Activated T-helper 17 cell treated with anti-CD3 and anti-CD28 coated beads, Interleukin-2, amount 50 U/mL, for 72 hours (primary cell): ENCODE measurements at places on chromosomes 1 and 21. TPM values are rescaled to one million over a fixed set of nuclear protein-coding genes. Genes with fewer than 3 reads are reported as not detected.

MPZ gene
- total RNA-seq, result 12.1 TPM

S100B gene
- total RNA-seq, result not detected

GJB4 gene
- total RNA-seq, result not detected

NES gene
- 0.05 TPM for total RNA-seq

SPATA21 gene
- not detected for total RNA-seq

PKLR gene
- total RNA-seq, result not detected

MIER1 gene
- 44.7 TPM for total RNA-seq

TCHHL1 gene
- total RNA-seq, result not detected

KISS1 gene
- not detected for total RNA-seq

SPRR2E gene
- total RNA-seq, result not detected

KRTAP19-2 gene
- total RNA-seq, result not detected

OPTC gene
- not detected for total RNA-seq

CYP4X1 gene
- total RNA-seq, result not detected

APOBEC4 gene
- not detected for total RNA-seq

SELE gene
- total RNA-seq, result not detected

KRTAP19-5 gene
- total RNA-seq, result not detected

ACBD3 gene
- 23.9 TPM for total RNA-seq

TRIM67 gene
- total RNA-seq, result not detected

VHLL gene
- total RNA-seq, result 0.52 TPM

AMY1A gene
- total RNA-seq, result not detected

MFAP2 gene
- total RNA-seq, result not detected

SYPL2 gene
- not detected for total RNA-seq

CPT2 gene
- total RNA-seq, result 14.5 TPM

DENND2D gene
- 148 TPM for total RNA-seq

ADAMTS5 gene
- total RNA-seq, result not detected

HDGF gene
- 361 TPM for total RNA-seq

CD1E gene
- not detected for total RNA-seq

SEMA6C gene
- total RNA-seq, result 5.4 TPM

TNFRSF4 gene
- total RNA-seq, result 384 TPM

FAAH gene
- total RNA-seq, result 5.6 TPM

FMO4 gene
- total RNA-seq, result 2.7 TPM

PFDN2 gene
- 107 TPM for total RNA-seq

AMY1C gene
- total RNA-seq, result not detected

AQP10 gene
- not detected for total RNA-seq

NUDT17 gene
- 2.7 TPM for total RNA-seq

ATP6V1G3 gene
- total RNA-seq, result not detected

CACHD1 gene
- not detected for total RNA-seq

MIXL1 gene
- not detected for total RNA-seq

AMY2A gene
- not detected for total RNA-seq

RXFP4 gene
- not detected for total RNA-seq

HSD3B1 gene
- total RNA-seq, result not detected

TDRD5 gene
- total RNA-seq, result not detected

LCE3E gene
- total RNA-seq, result not detected

ETNK2 gene
- total RNA-seq, result 0.42 TPM

LCE2C gene
- total RNA-seq, result not detected

SV2A gene
- 7.5 TPM for total RNA-seq

TFF1 gene
- total RNA-seq, result not detected

F11R gene
- total RNA-seq, result 110 TPM

FCRLB gene
- not detected for total RNA-seq

PTPN14 gene
- total RNA-seq, result 0.66 TPM

KRTAP7-1 gene
- total RNA-seq, result not detected

RNU1-1 gene
- total RNA-seq, result 2,371 TPM
